SW480 (cell line): ENCODE measurements at places on chromosomes 7 and 10.

DNA sequence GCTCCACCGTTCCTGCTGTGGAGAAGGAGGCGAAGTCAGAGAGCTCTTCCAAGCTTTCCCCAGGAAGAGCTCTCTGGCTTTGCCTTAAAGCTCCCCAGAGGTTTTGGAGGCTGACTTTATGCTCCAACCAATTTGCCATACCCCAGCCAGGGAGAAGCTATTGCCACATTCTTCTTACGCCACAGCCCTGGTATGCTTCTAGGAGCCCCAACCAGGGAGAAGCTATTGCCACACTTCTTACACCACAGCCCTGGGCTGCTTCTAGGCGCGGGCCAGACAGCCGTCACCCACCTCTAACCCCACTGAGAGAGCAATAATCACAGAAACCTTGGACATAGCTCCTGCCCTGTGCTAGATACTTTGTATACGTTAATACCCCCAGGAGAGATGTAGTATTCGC is 951 bp downstream of the ELOVL3 start:
- DNase-seq, result no peak

GRCh38 chr7:93013446-93014061 is 104.2 kb downstream of the SAMD9 start:
- no peak for DNase-seq

DNA sequence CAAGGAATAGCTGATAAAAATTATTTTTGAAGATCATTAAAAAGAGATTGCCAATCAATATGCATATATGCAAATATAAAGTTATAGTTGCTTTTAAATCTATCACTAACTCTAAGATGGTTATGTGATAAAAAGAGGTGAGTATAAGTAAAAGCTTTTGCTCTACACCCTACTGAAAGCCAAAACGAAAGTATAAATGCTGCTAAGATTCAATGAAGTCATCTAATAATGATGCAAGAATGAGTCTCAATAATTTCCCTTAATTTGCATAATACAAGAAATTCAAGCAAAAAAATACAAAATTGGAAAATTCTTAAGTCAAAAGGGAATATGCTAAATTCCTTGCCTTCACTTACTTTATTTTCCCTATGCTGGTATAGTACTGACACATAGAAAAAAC is 75.2 kb downstream of the WAPL start:
- DNase-seq, result no peak

- DNase-seq, result no peak
Measured at GRCh38 chr7:106959753-106960152, 84.8 kb upstream of the PRKAR2B start.
